ENCODE measurements at places on chromosomes 4 and X.

DNA sequence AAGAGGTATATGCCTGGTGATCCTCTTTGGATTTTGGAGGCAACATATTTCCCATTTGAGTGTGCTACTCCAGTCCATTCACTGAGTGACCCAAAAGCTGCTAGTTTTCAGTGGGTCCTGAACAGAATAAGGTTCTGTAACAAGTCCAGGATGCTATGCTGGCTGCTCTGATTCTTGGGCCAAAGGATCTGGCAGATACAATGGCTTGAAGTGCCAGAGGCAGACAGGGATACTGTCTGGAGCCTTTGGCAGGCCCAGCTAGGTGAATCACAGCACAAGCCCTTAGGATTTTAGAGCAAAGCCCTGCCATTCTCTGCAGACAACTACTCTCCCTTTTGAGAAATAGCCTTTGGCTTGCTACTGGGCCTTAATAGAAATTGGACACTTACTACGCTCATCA is 40.6 kb downstream of the DCHS2 start:
- DNase-seq = no peak

GRCh38 chrX:10741550-10741949 is 121.2 kb upstream of the MID1 start:
- DNase-seq = no peak

DNA sequence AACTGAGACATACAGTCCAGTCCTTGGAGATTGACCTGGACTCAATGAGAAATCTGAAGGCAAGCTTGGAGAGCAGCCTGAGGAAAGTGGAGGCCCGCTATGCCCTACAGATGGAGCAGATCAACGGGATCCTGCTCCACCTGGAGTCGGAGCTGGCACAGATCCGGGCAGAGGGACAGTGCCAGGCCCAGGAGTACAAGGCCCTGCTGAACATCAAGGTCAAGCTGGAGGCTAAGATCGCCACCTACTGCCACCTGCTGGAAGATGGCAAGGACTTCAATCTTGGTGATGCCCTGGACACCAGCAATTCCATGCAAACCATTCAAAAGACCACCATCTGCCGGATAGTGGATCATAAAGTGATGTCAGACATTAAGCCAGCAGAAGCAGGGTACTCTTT is 20.4 kb upstream of the FRMPD3 start:
- DNase-seq = no peak

DNA sequence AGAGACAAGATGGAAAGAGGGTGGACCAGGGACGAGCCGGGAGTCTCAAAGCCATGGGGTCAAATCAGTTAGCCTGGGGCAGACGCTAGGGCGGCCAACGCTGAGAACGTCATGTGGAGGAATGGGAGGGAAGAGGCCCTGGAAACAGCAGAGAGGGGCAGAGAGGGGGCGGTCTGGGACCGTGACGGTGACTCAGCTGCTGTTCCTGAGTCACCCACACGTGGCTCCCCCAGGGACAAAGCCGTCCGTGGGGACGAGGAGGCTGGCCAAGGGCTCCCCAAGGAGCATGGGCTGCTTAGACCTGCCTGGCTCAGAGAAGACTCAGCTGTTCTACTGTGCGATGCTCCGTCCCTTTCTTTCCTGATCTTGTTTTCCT is 108.4 kb upstream of the LRPAP1 start:
- no peak for DNase-seq

DNA sequence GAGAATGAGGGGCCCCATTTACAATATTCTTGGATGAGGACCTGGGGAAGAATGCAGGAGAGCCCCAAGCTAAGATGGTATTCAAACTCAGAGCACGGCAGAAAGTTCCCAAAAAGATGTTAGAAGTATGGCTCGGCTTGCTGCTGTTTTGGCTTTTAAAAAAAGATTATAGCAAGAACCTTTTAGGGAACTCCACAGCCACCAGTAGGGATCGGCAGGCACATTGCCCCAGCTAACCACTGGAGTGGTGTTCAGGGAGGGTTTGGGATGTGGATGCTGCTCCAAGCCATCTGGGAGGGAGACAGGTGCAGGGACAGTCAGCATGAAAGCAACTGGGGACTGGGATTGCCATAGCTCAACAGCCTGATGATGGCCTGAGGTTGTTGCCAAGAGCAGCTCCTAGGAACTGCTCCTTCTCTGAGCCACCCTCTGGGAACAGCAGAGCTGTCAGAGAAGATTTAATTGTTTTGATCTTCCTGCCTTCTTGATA is 63.0 kb downstream of the SORBS2 start:
- no peak for DNase-seq

- no peak for DNase-seq
Measured at GRCh38 chr4:8095956-8096689, 62.5 kb downstream of the ABLIM2 start.

DNA sequence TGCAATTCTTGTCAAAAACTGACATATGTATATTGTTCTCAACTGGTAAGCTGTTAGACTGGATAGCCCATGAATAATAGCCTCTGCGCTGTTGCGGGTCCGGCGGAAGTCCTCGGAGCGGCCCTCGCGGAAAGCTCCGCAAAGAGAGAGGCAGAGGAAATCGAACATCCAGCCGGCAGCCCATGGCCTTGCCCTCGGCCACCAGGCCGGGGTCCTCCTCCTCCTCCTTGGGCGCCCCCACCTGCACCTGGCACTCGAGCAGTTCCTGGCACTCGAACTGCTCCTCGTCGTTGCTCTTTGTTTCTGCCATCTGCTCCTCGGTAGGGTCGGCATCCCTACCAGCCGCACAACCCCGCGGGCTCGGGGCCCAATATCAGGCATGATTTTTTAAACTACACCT is 1176.3 kb downstream of the PCDH18 start:
- DNase-seq = no peak

- DNase-seq = no peak
Measured at GRCh38 chrX:146481735-146482134, 327.8 kb upstream of the CXorf51B start.

- DNase-seq = no peak
Measured at GRCh38 chrX:102985192-102985591, 48.1 kb downstream of the RAB40AL start.

DNA sequence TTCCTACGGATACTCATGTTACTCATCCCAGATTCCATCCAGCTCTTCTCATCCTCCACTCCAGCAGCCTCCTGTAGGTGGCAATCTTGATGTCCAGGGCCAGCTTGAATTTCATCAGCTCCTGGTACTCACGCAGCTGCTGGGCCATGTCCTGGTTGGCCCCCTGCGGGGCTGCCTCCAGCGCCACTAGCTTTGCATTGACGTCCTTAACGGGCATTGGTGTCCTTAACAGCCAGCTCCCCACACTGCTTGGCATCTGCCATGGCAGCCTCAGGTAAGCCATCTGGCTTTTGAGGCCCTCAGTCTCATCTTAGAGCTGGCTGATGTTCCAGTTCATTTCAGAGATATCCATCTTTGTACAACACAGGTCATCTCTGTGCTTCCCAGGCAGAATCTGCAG is 223.7 kb downstream of the FGF13 start:
- no peak for DNase-seq

- no peak for DNase-seq
Measured at GRCh38 chr4:101667348-101667747, 123.2 kb upstream of the BANK1 start.

DNA sequence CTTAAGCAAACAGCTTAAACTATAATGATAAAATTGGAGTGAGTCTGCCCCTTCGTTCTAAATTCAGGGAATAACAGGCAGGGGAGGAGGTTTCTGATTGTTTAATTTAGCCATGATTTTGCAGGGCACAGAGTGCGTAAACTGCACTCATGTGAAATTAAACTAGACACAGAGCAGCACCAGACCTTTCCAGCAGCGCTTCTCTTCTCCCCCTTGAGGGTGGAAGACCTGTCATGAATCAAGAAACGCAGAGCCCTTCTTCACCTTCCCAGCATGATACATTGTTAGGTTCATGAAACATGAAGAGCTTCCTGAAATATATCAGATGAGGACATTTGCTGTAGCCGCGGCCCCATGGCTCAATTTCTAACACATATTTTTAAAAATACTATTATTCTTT is 63.1 kb downstream of the FAM114A1 start:
- no peak for DNase-seq

DNA sequence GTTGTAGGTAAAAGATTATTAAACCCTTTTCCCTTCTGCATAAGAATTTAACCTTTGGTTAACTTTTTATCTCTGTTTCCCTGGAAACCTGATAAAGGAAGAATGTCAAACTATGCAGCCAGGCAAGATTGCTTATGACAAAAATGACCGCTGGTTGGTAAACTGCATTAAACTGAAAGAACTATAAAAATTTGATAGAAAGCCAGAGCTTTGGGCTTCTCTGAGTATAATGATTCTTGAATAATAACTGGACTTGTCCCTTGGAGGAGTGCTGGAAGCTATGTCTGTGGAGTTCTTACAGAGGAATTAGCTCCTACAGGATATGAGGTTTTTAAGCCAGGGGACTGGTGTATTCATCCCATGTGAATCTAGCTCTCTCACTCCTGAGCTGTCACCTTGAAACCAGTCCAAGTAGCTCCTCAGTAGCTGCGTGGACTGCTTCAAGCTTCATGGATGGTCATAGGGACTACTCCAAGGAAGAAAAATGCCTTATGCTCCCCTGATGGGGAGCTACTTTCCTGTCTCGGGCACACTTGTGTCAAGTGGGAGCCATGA is 52.0 kb downstream of the RASL11B start:
- no peak for DNase-seq

DNA sequence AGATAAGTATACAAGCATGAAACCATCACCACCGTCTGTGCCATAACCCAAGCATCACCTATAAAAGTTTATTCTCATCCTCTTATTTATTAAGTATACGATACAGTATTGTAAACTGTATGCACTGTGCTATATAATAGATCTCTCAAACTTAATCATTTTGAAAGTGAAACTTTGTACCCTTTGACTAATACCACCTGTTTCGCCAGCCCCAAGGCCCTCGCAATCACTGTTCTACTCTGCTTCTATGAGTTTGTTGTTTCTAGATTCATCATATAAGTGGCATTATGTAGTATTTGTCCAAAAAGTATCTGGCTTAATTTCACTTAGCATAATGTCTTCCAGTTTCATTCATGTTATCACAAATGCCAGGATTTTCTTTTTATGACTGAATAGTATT is 72.1 kb upstream of the DOCK11 start:
- no peak for DNase-seq

DNA sequence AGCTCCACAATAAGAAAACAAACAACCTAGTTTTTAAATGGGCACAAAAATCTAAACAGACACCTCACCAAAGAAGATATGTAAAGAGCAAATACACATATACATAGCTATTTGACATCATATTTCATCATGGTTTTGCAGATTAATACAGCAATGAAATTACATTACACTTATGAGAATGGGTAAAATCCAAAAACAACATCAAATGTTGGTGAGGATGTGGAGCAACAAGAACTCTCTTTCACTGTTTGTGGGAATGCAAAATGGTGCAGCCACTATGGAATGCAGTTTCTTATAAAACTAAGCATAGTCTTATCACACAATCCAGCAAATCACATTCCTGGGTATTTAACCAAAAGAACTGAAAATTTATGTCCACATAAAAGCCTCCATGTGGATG is 25.0 kb downstream of the TLR6 start:
- DNase-seq = no peak

GRCh38 chrX:30822764-30823163 is 66.3 kb downstream of the TAB3 start:
- DNase-seq = no peak

DNA sequence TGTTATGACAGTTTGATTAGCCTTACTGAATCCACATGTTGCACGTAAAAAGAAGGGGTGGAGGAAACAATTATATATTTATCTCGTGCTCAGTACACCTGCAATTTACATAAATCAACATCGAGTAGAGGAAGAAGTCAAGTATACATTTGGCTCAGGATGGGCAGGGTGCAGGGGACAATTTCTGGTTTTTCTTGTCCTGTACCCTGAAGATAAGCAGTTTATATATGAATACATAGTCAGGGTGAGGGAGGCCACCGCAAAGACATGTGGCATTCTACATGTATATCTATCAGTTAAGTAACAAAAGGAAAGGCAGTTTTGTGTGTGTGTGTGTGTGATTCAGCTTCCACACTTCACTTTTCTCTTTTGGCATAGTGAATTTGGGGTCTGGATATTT is 11.1 kb upstream of the EREG start:
- DNase-seq = no peak
